NCI-H1436 (cell line): ENCODE measurements at places on chromosomes 7 and 10.

GRCh38 chr7:133299676-133300075 is 46.8 kb downstream of the EXOC4 start:
- no peak for DNase-seq

- peak; percentile 33 for DNase-seq
These were observed 28.8 kb downstream of the MIOS start for GRCh38 chr7:7595451-7595850.

DNA sequence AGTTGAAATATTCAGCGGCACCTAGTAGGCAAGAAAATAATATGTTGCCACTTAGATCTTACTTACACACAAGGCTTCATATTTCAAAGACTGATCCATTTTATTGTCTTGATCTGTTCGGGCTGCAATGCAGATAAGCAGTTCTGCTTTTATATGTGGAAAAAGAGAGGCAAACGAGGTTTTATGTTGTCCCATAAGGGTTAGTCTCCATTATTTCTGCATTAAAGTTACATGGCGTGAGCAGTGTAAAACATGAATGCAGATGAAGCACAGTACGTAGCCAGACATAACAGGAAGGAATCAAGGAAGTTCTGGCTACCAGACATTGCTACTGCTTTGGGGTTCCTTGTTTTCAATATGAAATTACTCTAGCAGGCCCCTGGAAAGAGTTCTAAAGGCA is 224.8 kb downstream of the BBS9 start:
- no peak for DNase-seq

DNA sequence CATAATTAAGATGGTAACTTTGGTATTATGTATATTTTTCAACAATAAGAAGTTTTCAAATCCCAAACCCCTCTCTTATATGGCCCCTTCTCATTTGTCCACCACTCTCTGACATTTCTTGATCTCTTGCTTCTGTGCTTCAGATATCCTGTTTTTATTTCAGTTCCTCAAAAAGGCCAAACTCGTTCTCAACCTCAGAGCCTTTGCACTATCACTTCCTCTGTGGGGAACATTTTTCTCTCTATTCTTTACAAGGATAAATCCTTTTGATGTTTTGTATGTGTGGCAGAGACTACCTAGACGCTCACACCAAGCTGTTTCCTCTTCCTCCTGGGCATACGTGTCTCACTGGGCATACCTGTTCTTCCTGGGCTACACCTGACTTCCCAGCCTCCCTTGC is 54.2 kb upstream of the FRMD4A start:
- DNase-seq: no peak

- DNase-seq: no peak
These were observed 170.0 kb upstream of the MKLN1 start for GRCh38 chr7:131157530-131158243.

DNA sequence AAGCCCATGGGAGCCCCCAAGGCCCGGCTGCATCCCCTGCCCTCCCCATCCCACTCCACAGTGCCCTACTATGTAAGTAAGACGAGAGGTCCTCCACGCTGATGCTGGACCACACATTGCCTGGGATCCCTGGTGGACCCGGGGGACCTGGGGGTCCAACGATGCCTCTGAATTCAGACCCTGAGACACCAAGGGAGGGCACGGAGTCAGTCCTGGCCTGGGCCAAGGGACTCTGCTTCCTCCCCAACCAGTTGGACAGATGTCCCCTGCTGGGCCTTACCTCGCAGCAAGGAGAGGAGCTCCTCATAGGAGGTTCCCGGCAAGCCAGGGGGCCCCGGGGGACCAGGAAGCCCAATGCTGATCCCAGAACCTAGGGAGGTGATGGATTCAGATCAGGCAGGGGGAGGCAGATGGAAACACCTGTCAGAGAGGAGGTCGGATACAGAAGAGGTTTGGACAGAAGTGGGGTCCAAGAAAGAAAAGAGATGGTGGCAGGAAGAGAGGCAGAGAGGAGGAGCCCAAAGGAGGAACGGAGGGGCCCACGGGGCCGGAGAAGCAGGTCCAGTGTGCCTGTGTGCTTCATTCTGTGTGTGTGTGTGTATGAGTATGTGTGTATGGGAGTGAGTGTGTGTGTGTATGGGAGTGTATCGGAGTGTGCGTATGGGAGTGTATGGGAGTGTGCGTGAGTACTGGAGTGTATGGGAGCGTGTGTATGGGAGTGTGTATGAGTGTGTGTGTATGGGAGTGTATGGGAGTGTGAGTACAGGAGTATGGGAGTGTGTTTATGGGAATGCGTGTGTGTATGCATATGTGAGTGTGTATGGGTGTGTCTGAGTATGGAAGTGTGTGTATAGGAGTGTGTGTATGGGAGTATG is 50.2 kb downstream of the COL17A1 start:
- no peak for DNase-seq

DNA sequence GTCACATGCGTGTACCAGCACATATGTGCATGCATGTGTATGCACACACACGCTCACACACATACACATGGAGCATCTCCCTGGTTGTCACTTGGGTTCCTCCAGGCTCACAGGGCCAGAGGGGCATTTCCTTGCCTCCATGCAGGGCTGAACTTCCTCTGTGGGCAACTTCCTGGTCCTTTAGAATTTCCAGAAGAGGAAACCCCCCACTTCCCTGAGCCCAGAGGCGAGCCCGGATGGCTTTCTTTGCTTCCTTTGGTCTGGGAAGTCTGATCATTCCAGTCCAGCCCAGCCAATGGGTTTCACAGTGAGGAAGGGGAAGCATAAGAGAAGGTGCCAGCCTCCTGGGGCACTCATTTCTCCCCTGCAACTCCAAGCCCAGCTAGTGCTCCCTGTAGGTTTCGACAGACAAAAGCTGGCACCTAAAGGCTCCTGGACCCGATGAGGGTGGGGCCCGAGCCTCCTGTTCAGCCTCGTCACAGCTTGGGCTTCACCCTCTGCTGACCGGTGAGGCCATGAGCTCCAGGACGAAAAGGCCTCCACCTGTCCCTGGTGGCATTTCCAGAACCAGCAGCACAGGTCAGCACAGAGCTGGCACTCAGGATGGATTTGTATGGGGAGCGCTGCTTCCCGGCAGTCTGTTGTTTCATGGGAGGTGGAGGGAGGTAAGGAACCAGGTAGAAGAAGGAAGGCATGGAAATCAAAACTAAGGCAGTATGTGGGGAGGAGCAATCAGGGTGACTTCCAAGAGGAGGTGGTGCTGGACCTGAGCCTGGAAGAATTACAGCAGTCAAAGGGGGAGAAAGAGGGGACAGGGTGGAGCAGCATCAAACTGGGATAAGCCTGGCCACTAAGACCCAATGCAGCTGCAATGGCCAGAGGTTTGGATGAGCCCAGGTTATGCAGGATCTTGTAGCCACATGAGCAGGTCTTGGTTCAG is 23.7 kb downstream of the BTBD16 start:
- DNase-seq: no peak

DNA sequence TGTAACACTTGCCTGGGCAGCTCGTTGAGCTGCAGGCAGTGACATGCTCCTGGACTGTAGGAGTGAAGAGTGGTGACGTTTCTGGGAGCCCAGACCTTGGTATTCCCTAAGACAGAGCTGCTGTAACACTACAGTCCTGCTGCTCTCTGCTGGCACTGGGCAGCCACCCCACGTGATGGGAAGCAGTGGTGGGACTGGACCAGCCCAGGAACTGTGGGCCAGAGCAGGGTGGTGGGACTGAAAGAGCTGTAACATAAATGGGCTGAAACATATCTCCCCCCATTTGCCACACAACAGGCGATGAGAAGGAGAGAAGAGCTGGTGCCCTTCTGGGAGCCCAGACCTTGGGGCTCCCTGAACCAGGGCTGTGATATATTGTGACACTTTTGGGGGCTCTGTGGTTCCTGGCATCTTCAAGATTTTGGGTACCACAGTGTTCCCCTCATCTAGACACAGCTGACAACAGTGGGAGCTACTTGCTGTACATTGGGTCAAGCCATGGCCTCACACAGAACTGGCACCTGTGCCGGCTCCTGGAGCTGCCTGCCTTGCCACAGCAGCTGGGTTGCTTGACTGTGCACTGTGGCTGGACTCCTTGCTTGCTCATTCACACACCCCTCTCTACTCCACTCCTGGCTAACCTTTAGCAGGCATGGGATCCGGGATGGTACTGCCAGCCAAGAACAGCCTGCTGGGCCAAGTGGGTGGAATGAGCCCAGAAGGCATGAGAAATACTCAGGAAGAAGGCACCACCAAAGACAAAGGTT is 161.3 kb upstream of the PCDH15 start:
- DNase-seq: no peak

DNA sequence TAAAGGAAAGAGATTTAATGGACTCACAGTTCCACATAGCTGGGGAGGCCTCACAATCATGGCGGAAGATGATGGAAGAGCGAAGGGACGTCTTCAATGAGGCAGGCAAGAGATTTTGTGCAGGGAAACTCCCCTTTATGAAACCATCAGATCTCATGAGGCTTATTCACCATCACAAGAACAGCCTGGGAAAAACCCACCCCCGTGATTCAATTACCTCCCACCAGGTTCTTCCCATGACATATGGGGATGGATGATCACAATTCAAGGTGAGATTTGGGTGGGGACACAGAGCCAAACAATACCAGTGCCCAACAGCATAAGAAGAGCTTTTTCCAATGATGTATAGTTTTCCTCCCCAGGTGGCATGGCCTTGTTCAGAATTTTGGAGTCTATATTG is 11.2 kb upstream of the C7orf33 start:
- no peak for DNase-seq
